ENCODE measurements at places on chromosomes 11 and 22.
A peak's percentile ranks its signal among the peaks of the same experiment; 100 is the strongest.

- no peak for DNase-seq
Measured at GRCh38 chr22:19689408-19689807, 24.9 kb upstream of the SEPTIN5 start.

DNA sequence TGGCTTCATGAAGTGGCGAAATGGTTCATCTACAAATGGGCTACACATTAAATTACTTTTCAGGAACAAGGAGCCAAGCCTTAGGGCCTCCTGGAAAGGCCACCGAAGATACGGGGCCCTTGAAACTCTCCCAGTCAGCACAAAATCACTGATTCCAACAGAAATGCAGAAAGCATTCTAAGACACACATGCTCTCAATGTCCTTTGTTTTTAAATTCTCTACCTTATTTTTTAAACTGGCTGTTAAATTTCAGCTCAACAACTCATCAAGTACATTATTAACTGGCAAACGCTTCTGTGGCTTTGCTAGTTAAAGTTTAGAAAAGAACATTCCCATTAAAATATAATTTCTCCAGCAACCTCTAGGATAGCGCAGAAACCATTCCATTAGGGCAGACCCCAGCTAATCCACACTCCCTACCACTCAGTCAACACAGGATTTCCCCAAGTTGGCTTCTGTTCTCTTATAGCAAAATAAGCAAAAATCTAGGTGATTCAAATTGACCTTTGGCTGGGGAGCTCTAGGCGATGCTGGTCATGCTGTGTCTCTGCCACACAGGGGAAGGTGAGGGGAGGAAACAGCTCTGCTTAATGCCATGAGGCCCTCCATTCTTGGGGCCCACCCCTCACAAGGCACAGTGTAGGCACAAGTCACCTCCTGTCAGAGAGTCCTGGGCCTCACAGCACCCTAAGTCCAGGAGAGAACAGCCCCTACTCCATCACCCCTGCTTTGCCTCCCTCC, 47.1 kb downstream of the PLEKHA7 start:
- DNase-seq, result no peak

- no peak for DNase-seq
Measured at GRCh38 chr11:5726351-5726750, 9.9 kb upstream of the OR56B1 start.

DNA sequence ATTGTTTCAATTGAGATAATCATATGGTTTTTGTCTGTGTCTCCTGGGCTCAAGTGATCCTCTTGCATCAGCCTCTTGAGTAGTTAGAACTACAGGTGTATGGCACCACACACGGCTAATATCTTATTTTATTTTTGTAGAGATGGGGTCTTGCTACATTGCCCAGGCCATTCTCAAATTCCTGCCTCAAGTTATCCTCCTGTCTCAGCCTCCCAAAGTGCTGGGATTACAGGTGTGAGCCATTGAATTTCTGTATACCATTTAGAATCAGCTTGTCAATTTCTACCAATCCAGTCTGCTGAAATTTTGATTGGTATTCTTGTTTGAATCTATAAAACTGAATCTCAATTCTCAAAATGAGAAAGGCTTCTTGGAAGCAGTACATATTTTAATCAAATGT, 10.4 kb upstream of the KAT5 start:
- no peak for DNase-seq

DNA sequence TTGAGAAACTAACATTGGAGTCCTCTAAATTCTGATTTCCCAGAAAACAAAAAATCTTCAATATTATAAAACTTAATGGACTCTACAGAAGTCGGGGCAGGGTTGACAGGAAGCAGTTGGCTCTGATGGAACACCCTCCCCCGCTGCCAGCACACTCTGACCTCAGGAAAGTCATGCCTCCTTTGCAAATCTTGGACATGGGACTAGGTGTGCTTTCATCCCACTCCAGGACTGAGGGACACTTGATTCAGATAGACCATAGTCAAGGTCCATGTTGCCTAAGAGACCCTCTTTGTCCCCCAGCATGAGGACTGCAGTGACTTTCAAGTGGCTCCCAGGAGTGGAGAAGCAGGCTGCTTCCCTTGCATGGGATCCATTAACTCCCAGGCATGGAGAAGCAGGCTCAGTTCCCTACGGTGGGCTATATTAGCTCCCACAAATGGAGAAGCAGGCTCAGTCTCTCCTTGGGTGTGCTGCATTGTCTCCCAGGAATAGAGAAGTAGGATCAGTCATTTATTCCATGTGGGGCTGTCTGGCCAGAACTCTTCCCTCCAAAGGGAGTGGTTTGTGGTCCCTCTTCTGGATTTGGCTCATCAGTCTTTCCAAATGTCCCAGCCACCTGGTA, 38.3 kb downstream of the C22orf31 start:
- DNase-seq, result peak; percentile 38

DNA sequence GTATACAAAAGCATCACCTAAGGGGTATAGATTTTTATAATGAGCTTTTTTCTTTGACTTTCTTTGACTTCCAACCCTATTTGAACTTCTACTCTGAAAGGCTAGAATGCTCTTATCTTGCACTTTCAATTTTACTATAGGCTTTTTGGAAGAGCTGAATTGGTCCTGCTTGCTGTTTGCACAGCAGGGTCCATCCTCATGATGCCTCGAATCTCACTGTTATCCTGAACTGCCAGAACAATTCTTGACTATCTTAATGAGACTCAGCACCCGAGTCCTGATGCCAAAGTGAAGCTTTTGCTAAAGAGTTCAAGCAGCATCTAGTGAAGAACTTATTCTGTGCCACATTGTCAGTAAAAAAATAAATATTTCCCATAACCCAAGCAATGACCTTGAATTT, 488.3 kb upstream of the ANO5 start:
- no peak for DNase-seq

DNA sequence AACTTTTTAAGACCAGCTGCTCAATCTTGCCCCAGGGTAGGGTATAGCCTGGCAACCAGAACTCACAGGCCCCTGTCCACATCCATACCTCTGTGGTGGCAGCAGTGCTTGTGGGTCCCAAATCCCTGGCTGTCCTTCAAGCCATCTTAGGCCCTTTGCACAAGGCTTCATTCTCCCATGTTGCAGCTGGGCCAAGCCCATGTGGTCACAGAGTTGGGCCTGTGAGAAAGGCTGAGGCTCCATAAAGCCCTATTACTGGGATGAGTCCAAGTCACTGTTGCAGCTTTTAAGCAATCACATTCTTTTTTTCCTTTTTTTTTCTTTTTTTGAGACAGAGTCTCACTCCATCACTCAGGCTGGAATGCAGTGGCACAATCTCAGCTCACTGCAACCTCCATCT, 47.9 kb upstream of the SLC25A1 start:
- DNase-seq, result no peak

DNA sequence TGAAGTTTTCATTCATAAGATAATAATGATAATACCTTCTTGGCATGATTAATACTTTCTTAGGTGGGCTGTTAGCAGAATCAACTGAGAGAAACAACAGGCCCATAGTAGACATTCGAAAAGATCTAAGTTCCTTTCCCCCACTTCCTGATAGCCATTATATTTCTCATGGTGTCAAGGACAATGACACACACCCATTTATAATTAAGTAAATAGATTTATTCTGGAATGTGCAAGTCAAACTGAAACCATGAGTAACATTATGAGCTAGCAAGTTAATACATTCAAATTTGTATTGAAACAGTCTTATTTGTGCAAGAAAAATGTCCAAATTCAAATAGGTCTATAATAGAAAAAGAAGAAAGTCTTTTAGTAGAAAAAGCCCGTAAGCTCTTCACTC, 301.1 kb downstream of the GUCY1A2 start:
- DNase-seq, result no peak

DNA sequence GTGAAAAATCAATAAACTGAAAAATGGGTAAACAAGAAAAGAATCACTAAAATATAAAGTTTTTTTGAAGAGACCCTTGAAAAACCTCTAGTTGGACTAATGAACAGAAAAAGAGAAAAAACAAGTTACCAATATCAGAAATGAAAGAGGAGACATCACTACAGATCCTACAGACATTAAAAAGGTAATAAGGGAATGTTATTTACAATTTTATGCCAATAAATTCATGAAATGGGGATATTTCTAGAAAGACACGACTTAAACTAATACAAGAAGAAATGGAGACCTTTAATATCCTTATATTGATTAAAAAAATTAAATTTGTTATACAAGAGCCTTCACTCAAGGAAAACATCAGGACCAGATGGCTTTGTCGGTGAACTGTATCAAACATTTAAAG, 109.4 kb downstream of the TBC1D22A start:
- no peak for DNase-seq

DNA sequence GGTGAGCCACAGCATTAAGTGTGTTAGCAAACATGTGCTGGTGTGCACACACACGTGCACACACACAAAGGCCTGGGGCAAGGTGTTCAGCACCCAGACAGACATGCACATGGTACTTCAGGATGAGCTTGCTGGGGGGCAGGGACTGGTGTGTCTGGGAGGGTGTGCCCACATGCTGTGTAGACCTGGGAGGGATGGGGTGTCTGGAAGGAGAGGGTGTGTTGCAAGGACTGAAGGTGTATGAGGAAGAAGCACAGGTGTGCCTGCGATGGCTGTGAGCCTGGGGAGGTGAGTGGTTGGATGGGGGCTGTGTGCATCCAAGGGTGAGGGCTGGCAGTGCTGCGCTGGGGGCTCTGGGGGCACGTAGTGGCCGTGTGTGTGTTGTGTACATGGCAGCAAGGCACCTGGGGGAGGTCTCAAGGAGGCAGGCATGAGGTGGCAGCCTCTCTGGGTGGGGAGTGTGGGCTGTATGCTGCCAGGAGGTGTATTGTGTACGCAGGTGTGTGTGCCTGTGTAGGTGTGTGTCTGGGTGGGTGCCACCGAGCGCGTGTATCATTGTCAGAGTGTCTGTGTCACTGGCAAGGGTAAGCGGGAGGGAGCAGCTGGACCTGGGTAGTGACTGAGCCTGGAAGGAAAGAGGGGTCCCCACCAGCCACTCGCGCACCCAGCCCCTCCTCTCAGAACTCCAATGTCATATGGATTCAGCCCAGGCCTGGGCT, 2.2 kb downstream of the NRXN2 start:
- peak; percentile 44 for DNase-seq

DNA sequence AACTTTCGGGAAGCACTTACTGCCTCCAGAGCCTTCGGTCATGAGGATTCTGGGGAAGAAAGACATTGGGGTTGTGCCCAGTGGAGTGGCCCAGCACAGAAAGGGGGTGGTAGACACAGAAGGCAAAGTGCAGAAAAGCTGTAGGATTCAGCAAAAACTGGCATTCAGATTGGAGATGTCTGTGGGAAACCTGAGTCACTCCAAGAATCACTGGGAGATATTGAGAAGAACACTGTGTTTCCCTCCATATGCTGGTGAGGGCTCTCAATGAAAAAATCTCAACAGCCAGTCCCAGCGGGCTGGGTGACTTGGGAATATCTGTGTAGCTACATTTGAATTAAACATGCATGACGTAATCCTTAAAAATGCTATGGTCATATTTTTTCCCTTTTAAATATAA, 61.2 kb upstream of the RCN1 start:
- DNase-seq, result no peak

GRCh38 chr22:33083212-33083611, 25.0 kb upstream of the SYN3 start:
- DNase-seq, result no peak

GRCh38 chr11:45512471-45513148, 152.8 kb downstream of the CHST1 start:
- DNase-seq, result peak; percentile 22

- DNase-seq, result peak; percentile 60
Measured at GRCh38 chr22:20591660-20592310, 84.4 kb downstream of the MED15 start.

DNA sequence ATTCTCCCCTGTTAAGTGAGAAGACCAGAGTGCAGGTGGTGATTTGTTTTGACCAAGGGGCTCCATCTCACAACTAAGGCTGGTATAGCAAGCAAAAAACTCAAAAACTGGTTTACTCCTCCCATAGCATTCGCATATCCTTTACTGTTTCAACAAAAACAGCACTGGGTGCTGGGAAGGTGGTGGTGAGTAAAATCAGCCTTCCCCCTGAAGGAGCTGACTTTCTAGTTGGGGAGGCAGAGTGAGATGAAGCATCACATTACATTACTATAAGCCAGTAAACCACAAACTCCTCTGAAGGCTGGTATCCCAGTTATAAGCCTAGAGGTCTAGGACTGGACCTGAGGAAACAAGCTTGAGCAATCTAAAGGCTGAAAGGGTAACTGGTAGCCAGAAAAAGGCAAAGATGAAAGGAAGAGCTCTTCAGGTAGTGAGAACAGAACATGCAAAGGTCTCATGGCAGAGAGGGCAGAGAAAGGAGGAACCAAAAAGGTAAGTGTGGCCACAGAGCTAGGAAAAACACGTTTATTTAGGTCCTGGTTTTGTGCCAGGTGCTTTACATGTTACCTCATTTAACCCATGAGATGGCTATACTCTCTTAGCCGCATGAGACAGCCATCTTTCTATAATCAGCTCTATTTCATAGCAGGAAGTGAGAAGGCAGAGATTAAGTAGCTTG, 22.3 kb downstream of the TMEM123 start:
- no peak for DNase-seq

GRCh38 chr11:20163783-20164481, 3.7 kb upstream of the DBX1 start:
- DNase-seq, result no peak

GRCh38 chr11:134410766-134411165, 1.3 kb downstream of the B3GAT1 start:
- no peak for DNase-seq

GRCh38 chr11:43222215-43222614, 89.6 kb upstream of the API5 start:
- DNase-seq, result peak; percentile 59

- no peak for DNase-seq
Measured at GRCh38 chr22:46569848-46570695, 32.7 kb upstream of the CELSR1 start.

GRCh38 chr11:30143098-30143705, 87.6 kb upstream of the FSHB start:
- no peak for DNase-seq

- DNase-seq, result peak; percentile 85
Measured at GRCh38 chr11:132718711-132719671, 813.3 kb downstream of the OPCML start.

DNA sequence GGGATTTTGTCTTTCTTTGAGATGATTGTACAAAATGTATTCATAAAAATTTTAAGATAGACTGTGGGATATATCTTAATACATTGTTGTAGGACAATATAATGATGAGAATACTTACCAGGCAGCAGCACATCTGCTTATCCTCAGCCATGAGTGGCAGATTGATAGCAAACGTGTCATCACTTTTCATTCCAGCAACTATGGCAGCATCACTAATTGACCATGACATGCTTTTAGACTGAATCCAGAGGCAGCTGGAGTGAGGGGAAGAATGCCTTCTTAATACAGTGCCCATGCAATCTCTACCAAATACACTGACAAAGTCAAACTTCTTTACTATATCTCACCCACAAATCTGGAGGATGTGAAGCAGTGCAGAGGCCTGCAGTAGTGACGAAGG, 755.2 kb upstream of the RAG2 start:
- DNase-seq, result peak; percentile 62

DNA sequence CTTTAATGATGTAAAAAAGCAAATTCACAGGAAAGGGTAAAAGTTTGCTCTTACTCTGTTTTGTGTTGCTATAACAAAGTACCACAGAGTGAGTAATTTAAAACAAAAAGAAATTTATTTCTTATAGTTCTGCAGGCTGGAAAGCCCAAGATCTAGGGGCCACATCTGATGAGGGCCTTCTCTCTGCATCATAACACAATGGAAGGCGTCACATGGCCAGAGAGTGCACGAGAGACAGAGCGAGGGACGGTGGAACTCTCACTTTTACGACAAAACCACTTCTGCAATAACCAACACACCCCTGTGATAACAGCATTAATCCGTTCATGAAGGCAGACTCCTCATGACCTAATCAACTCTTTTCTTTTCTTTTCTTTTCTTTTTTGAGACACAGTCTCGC, 31.1 kb downstream of the CD6 start:
- no peak for DNase-seq
